ENCODE measurements at places on chromosomes 3 and 15. TPM values are rescaled to one million over a fixed set of nuclear protein-coding genes. Genes with fewer than 3 reads are reported as not detected.
A peak's percentile ranks its signal among the peaks of the same experiment; 100 is the strongest.

PPP1R14D gene
- total RNA-seq = 0.53 TPM

DNA sequence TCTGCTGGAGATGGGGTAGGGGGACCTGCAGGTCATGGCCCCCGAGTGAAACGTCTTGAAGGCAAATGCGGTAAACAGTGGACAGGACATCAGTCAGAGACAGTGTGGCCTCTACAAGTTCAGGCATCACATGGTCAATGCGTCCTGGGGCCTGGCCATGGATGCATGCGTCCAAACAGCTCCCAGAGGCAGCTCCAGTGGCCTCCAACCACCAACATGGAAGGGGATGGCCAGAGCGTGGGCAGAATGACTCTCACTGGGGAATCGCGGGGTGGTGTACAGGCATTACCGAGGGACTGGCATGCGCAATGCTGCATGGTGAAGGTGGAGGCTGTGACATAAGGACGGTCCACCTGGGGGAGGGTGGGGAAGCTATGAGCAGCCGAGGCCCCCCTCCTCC lies 35.6 kb upstream of the IQSEC1 start:
- DNase-seq = peak; percentile 36

- DNase-seq = no peak
Observed at GRCh38 chr3:177495566-177495965, 298.3 kb upstream of the TBL1XR1 start.

MESP1 gene
- 0.53 TPM for total RNA-seq

DNA sequence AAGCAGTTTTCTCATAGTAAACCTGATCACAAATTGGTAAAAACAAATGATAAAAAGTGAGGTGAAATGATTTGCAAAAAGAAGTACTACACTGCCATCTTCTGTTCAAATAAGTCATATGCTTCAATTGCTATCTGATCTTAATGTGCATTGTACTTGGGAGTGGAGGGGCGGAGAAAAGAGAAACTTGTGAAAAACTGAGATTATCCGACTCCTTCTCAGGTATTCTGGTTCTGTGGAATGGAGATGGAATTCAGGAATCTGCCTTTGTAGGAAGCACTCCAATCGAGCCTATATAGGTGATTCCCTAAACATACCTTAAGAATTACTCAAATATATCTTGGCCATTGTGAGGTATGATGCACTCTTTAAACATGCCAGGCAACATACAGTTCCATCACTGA lies 180.6 kb downstream of the CHL1 start:
- DNase-seq = no peak

GRCh38 chr3:72032441-72033135 lies 247.6 kb upstream of the PROK2 start:
- no peak for DNase-seq

- no peak for DNase-seq
Observed at GRCh38 chr15:95371664-95372063, 958.8 kb upstream of the NR2F2 start.

DNA sequence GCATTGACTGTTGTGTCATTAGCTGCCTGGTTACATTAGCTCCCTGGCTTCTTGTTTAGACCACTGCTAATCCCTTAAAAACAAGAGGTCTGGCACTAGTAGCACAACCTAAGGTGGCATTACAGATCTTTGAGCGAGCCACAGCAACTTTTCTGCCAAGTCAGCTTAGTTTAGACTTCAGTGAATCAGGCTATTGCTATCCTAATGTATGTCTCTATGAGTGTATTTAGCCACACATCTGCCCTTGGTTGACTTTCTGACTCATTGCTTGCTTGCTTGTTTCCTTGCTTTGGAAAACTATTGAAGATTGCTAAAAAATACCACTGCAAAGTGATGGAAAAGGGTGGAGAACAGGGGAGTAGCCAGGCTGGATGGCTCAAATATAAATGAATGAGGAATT lies 50.2 kb downstream of the CHP1 start:
- no peak for DNase-seq

ATP13A5 gene
- total RNA-seq = 2.0 TPM

EFCAB12 gene
- total RNA-seq = 4.8 TPM

DNA sequence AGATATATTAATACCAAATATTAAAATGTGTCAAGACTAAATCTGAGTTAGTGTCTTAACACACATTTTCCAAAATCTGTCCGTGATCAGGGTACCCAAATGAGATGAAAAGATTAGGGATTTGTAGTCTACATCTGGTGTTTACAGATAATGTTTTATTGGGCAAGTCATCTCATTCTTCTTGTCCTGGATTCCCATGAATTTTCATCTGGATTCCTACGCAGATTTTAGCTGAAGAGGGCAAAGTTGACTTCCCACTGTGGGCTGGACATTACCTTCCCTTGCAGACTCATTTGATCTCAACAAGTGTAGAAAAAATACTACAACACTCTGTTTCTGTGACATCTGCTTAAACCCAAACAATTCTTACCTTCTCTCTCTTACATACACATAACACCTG lies 79.1 kb downstream of the CEP63 start:
- DNase-seq = no peak

DNA sequence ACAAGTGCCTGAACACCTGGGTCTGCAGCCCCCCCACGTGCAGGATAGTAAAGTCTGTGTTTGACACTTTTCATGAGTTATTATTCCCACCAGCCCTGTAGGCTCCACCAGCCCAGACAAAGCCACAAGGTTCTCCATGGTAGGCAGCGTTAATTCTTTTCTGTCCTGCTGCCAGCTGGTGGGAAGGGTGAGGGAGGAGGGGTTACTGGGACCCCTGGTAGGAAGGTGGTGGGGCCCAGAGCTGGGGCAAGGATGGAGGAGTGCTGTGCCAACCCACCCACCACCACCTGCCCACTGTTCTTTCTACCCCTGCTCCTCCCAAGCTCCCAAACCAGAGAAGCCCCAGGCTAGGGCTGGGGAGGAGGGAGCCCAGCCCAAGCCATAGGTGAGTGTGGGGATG lies 20.8 kb upstream of the SEMA3F start:
- DNase-seq = no peak

CNTN3 gene
- total RNA-seq = 1.9 TPM

TRPM1 gene
- total RNA-seq = not detected

DNA sequence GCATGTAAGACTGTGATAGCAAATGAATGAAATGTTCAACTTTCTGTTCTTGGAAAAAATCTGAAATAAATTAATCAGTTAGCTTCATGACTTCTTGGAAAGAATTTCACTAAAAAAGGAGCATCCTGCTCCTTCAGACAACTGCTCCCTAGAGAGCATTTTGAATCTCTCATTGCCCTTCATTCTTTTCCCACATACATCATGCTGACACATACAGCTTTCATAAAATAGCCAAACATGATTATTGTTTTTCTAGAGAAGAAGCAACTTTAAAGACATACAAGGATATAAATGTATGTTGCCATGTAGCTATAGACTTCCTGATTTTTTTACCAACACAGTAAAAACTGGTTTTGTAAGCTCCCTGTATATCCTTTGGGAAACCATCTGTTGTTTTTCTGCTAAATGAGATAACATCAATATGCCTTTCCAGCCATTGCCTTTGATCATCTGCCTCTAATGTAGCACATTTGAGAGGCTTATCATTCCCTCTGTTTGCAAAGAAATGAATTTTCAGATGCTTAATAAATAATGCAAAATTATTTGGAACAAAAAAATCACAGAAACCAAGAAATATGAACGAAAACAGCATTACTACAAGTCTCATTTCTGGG lies 248.2 kb upstream of the GPR149 start:
- no peak for DNase-seq

- DNase-seq = no peak
Observed at GRCh38 chr3:159447841-159448240, 540.8 kb upstream of the IL12A start.

DNA sequence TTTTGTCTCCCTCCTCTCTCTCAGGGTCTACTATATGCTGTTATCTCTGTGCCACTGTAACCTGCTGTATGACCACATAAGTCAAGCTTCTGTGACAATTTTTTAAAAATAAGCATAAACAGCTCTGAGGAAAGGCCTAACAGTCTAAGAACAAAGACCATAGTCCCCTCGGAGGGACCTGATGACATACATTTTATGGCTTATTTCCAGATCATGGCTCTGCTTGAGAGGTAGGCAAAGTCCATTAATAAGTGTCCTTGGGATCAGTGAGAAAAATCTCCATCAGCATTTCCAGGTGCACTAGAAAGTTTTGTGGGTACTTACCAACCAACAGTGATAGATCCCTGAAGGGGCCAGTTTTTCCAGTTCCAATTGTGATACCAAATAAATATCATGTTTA lies 123.8 kb downstream of the TNIK start:
- no peak for DNase-seq

DNA sequence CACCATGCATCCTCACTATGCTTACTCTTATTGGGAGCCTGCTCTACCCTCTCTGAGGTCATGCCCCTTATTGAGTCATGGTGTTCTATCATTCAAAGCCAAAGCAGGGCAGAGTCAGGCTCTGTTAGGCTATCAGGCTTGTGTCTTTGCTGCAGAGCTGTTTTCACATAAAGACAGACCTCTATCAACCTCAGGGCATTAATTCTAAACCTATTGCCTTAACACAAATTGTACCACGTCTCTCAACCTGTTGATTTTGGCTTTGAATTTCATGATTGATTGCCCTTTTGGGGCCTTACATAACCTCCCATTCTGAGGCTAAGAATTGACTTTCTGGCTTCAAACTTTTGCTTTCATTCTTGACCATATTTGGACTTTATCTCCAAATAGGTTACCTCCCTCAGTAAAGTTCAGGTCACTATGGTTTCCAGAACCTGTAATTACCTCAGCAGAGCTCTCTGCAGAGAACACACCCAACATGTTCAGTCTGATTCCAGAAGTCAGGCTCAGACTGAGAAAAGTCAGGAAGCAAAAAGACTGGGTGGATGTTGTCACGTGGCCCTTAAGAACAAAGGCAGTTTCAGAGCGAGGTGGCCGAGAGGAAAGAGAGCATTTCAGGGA lies 221.4 kb upstream of the NANOGP8 start:
- DNase-seq = no peak

DNA sequence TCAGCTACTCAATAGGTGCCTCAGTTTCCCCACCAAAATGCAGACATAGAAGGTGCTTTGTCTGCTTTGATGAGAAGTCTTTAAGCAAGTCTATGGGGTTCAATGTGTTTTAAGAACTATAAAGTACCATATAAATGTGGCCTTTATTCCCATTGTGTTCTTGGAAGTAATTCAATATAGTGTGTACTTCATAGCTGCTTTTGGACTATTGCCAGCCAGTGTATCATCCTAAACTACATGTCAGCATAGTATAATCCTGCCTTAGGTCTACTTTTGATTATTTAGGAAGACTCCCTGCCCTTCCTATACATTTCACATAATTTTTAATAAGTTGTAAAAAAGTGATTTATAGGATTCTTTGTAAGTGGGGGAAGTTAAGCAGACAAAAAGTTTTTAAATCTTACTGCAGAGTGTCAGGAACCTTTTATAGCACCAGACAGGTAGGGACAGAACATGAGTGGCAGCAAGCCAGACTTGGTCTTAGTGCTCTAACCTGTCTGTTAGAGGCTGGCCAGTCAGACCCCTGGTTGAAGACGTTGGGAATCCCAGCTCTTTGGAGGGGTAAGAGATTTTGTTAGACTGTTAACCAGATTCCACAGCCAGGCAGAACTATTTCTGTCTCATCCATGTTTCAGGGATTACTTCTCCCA lies 48.4 kb downstream of the MLH1 start:
- DNase-seq = no peak

Data from lower lobe of right lung (tissue), 2 donors.